ENCODE measurements at places on chromosomes 16 and 17.
A peak's percentile ranks its signal among the peaks of the same experiment; 100 is the strongest.

DNA sequence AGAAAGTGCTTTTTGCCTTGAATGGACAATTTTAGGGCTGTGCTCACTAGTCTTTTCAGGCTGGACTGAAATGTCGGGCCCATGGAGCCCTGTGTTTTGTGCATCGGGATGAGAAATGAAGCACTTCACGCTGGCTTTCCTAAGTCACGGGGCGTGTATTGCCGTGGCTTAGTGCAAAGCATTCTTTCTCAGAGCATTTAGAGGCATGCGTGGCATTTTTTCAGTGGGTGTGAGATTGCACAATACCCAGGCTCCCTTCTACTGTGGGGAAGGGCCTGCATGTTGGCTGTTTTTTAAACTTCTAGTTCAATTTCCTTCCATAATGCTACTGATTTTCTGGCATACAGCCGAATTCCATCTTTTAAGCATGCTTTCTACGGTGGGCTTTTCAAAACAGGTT is 12.6 kb upstream of the POLR3E start:
- peak; percentile 64 for DNase-seq

DNA sequence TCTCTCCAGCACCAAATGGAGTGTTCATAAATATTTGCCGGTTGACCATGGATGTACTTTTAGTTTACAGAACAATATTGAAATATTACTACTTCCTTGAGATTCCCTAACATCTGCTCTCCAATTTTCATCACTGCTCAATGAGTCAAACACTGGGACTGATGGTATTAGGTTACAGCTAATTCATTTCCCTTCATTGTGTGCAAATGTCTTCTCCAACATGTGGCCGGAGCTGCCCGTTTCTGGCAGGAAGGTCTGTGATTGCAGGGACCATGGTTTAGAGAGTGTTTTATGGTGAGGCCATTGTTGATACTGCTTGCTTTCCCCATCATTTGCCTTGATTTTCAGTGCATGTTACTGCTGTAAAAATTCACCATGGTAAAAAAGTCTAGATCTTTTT is 209.3 kb downstream of the HS3ST3B1 start:
- no peak for DNase-seq

GRCh38 chr17:79919164-79919585 is 79.9 kb upstream of the CBX4 start:
- DNase-seq: no peak

DNA sequence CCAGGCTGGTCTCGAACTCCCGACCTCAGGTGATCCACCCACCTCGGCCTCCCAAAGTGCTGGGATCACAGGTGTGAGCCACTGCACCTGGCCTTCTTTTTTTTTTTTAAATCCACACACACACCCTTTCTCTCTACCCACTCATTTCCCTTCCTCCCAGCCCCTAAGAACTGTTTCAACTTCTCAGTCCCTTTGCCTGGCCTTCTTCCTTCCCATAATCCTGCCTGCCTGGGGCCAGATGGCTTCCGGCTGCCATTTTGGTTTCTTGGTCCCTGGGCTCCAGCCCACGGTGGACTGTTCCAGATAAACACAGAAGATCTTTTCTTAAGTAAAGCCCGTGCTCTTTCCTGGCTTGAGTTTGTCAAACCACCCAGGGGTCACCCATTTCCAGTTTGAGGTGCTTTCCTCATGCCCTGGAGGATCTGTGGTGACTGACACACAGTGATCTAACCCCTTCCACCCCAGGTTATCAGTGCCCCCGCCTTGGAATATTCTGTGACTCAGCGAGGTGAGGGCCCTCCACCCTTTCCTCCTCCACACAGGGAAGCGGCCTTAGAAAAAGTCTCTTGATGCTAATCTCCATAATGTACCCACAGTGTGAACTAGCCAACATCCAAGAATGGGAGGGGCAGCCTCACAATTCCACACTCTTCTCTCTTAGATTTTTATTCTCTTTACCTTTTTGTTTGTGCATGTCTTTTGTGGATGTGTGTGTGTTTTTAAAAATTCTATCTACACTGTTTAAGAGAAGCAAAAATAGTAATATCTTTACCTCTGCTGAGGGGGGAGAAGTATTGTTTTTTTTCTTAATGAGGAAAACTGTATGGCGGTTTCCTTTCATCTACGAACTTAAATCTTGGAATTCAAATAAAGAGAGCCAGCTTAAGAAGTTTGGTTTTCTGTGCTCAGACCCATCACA is 60.0 kb downstream of the CRISPLD2 start:
- no peak for DNase-seq

- DNase-seq: peak; percentile 67
These were observed 263.8 kb downstream of the HS3ST3A1 start for GRCh38 chr17:13337864-13338371.

DNA sequence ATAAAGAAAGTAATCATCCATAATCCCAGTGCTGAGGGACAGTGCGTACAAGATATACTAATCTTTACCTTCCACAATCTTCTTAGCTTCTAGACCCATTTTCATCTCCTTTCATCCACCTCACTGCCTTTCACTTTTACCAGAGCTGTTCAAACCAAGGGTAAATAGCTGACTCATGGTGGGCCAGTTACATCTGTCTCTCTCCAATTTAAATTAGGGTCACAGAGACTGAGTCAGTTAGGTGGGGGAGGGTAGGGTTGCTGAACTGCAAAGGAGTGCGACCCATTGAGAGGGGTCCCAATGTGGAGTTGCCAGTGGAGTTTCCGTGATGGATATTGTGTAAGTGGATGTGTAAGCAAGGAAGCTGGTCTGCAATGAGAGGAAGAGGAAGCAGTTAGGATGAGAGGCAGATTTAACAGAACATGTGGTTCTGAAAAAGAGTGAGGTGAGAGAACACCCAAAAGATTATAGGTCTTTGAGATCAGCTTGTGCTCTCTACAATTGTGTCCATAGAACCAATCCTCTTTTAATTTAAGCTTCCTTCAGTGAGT is 83.5 kb downstream of the GP2 start:
- no peak for DNase-seq

- DNase-seq: no peak
These were observed 1.1 kb downstream of the ACSF2 start for GRCh38 chr17:50426814-50427787.

DNA sequence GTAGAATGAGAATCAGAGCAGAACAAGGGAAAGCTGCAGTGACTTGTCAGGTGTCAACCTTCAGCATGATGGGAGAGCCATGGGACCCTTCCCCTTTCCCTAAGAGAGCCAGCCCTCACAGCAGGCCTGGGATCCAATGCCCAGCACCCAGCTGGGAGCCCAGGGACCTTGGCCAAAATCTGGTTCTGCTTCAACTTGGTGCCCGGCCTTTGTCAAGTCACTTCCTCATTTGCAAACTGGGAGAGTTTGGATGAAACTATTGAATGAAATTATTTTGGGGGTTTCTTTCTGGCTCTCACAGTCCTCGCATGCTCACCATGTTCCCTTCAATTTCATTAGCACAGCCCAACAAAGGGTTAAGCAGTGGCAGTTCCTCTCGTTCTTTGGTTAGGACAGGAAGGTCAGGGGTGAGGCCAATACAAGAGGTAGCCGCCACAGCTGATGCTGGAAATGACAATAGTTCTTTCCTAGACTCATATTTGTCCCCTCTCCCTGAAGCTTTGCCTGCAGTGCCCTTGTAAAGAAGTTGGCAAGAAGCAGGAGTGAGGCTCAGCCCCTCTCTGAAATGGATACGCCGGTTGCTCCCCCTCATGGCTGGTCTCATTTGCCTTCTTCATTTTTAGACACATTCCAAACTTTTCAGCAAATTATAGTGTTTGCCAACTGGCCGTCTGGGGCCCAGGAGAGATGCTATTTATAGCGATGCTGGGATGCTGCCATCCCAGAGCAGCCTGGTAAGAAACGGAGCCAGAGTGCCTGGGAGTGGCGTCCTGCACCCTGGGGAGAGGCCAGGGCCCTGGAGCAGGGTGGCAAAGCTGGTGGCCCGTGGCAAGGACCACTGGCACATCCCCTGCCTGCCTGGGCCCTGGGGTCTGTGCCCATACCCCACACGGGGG is 34.5 kb upstream of the MEOX1 start:
- DNase-seq: peak; percentile 23

DNA sequence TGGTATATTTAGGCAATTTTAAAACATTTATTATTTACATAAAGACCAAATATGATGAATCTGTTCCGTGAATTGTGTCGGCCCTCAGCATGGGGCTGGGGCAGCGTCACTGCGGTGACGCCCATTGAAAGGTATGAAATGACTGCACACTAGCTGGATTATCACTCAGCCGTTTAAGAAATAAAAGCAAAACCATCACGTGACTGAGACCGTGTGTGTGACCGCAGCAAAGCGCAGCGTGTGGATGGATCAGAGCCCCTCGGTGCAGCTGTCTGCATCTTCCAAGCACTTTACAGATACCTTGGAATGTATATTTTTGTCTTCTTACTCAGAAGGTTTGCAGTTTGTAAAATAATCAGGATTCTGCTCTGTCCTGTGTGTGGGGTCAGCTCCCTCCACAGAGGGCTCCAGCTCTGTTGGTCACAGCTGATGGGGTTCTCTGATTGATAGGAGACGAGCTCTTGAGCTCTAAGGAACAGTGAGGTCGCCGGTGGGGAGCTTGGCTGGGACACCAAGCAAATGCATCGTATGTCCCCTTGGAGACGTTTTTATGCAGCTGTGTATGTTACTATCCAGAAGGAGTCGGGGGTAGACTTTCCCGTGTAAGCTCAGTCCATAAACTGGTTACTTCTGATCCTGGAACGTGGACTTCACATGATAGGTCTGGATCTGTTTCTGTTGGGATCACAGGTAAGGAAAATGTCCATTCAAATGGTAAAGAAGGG is 45.1 kb downstream of the WDR45B start:
- DNase-seq: peak; percentile 30

DNA sequence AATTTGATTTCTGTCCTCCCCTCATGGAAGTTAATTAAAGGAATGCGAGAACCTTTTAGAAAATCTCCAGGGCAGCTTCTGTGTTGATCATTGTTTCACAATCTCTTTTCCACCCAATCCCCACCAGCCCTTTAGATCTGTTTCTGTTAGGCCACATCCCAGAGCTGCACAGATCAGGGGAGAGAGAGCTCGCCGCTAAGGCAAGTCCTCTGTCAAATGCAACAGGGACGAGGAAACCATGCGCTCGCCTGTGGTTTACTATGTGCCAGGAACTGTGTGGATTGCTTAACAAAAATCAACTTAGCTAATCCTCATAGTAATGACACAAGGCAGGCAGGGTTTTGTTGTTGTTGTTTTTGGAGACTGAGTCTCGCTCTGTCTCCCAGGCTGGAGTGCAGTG is 115.4 kb downstream of the SALL1 start:
- no peak for DNase-seq

DNA sequence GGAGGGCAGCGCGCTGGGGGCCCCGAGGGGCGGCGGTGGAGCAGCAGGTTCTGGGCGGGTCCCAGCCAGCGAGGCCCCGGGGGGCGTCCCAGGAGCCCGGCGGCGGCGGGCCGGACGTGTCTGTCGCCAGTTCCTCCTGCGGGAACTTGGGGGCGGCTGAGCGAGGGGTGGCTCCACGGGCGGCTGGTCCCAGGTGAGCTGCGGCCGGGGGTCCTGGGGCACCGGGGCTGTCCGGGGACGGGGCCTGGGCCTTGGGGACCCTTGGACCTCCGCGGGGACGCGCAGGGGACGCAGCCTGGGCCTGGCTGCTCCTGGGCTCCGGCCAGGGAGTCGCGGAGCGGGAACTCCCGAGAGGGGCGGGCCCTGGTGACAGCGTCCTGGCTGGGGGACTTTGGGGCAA is 54.2 kb upstream of the ZNF267 start:
- DNase-seq: no peak

DNA sequence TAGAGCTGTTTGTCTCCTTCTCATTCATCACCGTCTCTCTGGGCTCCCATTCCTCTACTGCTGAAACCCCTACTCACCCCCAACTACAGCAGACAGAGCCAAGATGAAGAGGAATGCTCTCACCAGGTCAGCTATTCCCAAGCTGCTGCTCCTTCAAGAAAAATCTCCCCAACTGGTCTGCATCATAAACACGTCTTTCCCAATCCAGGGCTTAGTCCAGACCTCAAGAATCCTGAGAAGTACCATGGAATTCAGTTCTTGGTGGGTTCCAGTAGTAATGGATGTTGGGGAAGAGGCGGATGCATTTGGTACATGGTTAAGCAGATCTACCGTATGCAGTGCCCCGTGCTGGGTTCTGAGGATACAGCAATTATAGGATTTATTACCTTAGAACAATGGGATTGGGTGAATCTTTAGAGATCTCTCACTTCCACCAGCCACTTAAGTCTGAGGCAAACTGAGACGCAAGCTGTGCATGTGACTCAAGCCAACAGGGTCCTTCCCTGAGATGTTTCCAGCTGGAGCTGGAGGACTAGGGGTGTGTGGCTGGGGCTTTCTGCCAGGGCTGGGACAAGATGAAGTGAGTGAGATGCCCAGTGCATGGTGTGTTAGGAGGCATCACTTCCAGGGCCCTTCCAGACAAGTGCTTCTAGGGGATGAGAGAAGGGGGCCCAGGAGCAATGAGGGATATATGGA is 232.7 kb upstream of the CDH5 start:
- peak; percentile 79 for DNase-seq

GRCh38 chr16:10945065-10945787 is 862 bp downstream of the CLEC16A start:
- DNase-seq: no peak

- peak; percentile 36 for DNase-seq
These were observed 22.2 kb upstream of the RAB11FIP4 start for GRCh38 chr17:31369266-31369665.

DNA sequence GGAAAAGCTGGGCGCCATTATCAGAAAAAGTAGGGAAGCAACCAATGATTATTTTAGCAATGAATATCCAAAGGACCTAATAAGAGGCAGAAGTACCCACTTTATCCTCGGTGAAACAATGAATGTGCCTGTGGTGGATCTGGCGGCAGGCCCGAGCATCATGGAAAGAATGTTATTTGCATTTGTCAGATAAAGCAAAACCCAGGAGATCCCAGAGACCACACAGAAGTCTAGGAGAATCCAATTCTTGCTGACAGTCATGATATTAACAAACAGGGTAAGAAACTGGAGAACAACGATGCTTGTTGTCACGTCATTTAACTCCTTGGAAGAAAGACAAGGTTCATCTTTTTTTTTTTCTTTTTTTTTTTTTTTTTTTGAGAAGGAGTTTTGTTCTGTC is 12.0 kb upstream of the TNRC6A start:
- DNase-seq: peak; percentile 86

GRCh38 chr16:51030516-51030915 is 120.6 kb downstream of the SALL1 start:
- DNase-seq: no peak

Data from astrocyte (in vitro differentiated cells and primary cell).